ENCODE measurements at places on chromosomes 16 and 17.

- DNase-seq: peak; percentile 37
These were observed 767 bp downstream of the ARSG start for GRCh38 chr17:68291836-68292688.

DNA sequence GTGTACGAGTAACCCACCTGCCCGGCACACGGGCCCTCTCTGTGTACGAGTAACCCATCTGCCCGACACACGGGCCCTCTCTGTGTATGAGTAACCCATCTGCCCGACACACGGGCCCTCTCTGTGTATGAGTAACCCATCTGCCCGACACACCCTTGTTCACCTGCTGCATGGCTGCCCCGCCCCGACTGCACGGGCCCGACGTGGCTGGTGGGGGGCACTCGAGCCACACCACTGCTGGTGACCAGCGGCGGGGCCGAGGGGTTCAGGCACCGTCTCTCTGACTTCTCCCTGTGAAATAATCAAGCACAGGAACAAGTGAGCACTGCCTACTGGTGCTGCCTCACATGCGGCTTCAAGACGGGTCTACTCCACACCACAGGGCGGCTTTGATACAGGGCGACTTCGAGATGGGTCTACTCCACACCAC, 22.1 kb downstream of the MAP1LC3B start:
- no peak for DNase-seq

DNA sequence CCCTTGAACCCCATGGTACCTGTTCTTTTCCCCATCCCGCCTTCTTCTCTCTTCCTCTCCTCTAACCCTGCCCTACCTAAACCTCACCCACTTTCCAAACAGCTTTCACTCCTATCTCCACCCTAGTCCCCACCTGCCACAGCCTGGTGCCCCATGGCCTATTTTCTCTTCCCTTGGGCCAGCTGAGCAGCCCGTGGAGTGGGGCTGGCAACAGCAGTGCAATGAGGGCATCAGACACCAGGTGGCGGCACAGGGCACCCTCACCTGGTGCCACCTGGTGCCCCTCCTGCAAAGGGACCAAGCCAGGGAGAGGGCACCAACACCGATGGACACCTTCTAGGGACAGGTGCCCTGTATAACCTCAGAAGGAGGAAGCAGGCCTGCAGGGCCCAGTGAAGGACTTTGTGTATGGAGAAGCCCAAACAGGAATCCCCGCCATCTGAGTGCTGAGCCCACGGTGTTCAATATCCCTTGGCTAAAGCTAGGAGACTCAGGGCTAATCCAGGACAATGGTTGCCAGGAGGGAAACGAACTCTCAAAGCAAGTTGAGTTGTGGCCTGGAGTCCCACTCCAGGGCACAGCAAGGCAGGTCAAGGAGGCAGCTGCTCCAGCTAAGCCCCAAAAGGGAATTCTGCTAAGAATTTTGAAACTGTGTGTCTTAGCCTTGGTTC, 4.0 kb upstream of the ABCC3 start:
- DNase-seq: no peak

GRCh38 chr17:74597069-74597790, 5.1 kb upstream of the CD300LD start:
- no peak for DNase-seq

GRCh38 chr17:60314423-60314822, 77.5 kb downstream of the USP32 start:
- no peak for DNase-seq

GRCh38 chr17:32490101-32490482, 3.3 kb downstream of the CDK5R1 start:
- no peak for DNase-seq

- DNase-seq: no peak
These were observed 105.6 kb upstream of the TOM1L1 start for GRCh38 chr17:54795046-54795445.

GRCh38 chr17:67585077-67585602, 132.6 kb upstream of the NOL11 start:
- DNase-seq: no peak

GRCh38 chr17:50447870-50448595, 20.6 kb downstream of the CHAD start:
- no peak for DNase-seq

DNA sequence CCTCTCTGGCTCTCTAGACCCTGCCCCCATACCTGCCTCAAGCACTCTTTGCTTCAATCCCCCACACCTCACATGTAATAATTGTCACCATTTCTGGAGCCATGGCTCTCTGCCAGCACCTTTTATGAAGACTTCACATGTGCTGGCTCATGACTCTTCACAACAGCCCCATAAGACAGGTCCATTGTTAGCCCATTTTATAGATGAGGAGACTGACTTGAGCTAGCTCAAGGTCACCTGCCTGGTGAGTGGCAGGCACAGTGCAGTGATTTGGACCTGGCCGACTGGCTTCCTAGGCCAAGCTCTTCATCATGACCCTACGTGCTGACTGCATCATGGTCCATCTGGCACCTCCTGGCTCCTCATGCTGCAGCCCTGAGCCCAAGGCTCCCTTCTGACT, 25.0 kb downstream of the FAM20A start:
- no peak for DNase-seq

- no peak for DNase-seq
These were observed 83.9 kb downstream of the NT5M start for GRCh38 chr17:17387017-17387497.

- no peak for DNase-seq
These were observed 124.0 kb upstream of the CORO6 start for GRCh38 chr17:29746669-29747068.

DNA sequence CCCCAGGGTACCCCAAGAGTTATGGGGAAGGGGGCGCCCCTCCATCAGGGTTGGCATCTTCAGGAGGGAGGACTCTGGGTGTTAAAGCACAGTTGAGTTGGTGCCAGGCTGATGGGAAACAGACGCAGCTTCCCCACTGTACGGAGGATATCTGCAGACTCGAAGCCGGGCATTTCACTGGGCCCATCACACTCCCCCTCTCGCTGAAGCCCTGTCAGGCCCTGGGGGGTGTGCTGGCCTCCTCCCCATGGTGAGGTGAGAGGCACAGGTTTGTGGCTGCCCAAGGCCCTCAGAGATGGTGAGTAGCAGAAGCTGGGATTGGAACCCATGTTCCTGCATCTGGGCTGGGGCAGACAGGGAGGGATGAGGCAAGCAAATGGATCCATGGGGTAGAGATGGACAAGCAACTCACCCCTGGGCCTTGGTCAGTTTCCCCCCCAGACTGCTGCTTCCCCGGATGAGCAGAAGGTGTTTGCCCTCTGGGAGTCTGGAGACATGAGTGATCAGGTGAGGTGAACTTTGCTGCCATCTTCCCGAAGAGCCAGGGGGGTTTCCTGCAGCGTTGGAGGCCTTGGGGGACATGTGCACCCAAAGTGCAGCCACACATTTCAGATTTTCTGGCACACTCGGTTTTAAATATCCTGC, 31.0 kb downstream of the POLR3E start:
- DNase-seq: no peak

DNA sequence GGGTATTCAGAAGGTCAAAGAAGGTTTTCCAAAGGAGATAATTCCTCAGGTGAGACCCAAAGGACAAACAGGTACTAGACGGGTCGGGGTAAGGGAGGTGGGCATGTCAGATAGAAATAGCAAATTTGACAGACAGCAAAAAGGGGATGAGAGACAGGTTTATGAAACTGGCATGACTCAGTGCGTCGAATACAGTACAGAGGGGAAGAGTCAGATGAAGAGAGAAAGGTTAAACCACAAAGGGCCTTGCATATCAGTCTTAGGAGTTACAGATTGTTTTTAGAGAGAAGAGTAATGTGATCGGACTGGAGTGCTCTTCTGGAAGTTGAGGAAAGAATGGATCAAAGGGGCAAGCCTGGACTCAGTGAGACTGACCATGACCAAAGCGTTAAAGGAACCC, 88.4 kb downstream of the ZZEF1 start:
- DNase-seq: no peak

GRCh38 chr16:4318451-4318910, 2.6 kb downstream of the GLIS2 start:
- DNase-seq: no peak

DNA sequence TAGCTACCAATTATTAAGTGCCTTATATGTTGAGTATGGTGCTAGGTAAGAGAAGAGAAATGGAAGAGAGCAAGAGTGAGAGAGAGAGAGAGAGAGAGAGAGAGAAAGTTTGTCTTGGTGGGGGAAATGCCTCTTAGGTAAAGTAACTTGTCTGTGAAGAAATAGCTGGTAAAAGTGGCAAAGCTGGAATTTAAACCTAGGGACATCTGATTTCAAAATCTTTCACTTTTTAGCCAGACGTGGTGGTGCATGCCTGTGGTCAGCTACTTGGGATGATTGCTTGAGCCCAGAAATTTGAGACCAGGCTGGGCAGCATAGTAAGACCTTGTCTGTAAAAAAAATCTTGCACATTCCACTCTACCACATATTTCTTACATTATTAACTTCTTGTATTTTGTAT, 23.0 kb upstream of the CDR2 start:
- DNase-seq: peak; percentile 89

DNA sequence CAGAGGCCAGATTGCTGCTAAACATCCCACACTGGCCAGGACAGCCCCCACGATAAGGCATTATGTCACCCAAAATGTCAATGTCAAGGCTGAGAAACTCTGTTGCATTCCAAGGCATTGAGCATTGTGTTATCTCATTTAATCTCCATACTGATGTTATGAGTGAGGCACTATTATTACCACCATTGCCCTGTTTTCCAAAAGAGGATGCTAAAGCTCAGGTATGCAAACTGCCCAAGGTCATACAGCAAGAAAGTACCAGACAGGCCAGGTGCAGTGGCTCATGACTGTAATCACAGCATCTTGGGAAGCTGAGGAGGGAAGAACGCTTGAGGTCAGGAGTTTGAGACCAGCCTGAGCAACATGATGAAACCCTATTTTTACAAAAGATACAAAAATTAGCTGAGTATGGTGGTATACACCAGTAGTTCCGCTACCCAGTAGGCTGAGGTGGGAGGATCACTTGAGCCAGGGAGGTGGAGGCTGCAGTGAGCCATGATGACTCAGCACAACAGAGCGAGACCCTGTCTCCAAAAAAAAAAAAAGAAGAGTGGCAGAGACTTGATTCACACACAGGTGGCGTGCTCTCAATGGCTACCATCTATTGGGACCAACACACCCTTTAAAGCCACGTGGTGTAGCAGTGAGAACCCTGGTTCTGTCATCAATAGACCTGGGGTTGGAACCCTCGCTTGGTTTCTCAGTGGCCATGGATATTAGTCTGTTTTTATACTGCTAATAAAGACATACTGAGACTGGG, 58.8 kb upstream of the GRIN2A start:
- no peak for DNase-seq

DNA sequence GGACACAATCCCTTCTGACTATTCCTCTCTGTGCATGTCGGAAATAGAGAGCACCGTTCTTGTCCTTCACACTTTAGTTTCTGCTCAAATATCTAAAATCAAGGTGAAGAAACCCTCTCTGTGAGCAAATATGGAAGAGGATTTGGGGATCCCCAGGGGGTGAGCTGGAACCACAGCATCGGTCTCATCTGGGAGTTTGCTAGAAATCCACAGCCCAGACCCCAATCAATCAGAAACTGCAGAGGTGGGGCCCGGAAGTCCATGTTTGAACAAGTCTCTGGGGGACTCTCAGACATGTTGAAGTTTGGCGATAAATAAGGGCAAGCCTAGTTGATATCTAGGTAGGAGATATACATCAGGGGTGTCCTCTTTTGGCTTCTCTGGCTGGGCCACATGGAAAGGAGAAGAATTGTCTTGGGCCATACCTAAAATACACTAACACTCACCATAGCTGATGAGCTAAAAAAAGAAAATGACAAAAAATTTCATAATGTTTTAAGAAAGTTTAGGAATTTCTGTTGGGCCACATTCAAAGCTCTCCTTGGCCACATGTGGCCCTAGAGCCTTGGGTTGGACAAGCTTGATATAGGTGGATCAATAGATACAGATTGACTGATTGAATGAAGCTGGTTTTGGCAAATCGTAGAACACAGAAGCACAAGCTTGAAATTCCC, 168.0 kb upstream of the FOXF1 start:
- DNase-seq: no peak

GRCh38 chr16:88924834-88925539, 52.0 kb downstream of the CBFA2T3 start:
- DNase-seq: peak; percentile 73

- DNase-seq: no peak
These were observed 223.8 kb downstream of the LGALS9B start for GRCh38 chr17:20243524-20243923.

DNA sequence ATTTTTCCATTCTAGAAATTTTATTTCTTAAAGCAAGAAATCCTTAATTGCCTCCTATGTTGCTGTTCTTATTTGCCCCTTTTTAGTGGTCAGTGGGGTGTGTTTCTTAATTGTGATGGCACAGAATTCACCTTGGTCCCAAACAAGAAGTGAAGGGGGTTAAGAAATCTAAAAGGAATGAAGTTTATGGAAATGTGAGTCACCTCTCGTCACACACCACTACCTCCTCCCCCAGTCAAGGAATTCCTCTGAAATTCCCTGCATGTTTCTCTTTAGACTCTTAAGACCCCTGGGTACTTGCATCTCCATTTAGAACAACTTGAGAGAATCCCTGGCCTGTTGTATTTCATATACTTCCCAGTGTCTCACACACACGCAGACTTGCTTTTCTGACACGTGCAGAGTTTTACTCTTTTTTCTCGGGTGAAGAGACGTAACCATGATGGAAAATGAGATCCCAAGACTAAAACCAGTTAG, 247.4 kb downstream of the PRKCA start:
- no peak for DNase-seq

DNA sequence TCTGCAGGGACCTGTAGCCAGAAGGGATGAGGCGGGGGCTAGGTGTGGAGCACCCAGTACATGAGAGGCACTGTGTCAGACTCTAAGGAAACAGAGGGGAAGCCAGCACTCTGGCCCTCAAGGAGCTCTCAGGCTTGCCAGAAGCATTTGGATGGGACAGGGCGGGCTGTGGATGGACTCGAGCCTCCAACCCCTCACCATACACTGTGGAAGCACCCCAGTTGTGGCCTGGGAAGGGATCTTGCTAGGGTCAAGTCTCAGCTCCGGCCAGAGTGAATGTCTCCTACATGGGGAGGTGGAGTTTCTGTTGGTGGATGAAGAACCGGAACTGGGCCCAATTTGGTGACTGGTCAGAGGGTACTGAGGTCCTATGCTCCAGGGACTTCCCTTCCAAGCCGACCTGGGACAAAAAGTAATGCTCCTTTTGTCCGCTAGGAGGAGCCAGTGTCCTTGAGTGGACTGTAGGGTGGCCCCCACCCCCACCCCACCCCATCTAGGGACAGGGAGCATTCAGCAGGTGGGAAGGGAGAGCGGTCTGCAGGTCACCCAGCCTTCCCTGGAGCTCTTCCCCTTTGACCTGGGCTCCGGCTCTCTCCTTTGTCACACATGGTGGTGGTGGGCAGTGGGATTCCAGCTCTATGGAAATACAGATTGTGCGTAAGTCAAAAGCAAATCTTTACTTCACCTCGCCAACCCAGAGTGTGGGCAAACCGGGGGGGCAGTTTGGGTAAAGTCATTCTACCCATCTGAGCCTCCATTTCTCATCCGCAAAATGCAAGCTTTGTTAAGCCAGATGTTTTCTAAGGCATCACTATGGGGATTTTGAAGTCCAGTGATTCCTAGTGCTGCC, 20.4 kb upstream of the PHB1 start:
- DNase-seq: no peak

- no peak for DNase-seq
These were observed 34.8 kb downstream of the PITPNM3 start for GRCh38 chr17:6521586-6521985.

GRCh38 chr16:1492923-1493745, at the start of gene TELO2:
Gene TELO2, plus strand, starts transcription at chr16:1493360. Its CDS starts 922 bp downstream, at chr16:1494282.
- DNase-seq: peak; percentile 44
